Urothelium cell line (cell line): ENCODE measurements at places on chromosomes 1 and 21.

DNA sequence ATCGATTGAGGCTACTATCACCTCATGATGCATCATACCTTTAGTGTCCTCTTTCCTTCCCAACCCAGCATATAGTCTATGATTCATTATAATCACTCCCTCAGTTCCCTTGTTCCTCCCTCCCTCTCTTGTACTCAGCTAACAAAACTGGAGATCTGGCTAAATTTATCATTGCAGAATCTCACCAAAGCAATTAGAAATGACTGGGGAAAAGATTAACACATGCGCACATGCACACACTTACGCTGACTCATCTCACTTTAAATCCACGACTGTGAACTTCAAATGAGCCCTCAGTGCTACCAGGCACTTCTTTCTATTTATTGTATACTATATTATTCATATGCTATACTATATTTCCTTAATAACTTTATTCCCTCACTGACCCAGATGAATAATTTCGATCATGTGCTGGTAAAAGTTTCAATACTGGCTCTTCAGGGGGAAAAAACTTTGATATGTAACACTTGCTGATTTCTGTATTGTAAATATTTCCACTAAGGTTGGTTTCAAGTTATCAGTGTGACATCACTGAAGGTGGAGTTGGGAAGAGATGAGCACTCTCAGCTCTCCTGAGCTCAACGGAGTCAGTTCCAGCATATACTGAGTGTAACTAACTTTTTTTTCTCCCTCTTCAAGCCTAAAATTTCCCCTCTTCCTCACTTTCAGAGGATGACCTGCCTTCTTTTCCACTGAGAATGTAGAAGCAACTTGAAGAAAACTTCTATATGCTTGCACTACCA is 613.7 kb upstream of the B3GALT2 start:
- DNase-seq = no peak

GRCh38 chr1:16122916-16123315 is 33.0 kb downstream of the EPHA2 start:
- DNase-seq = no peak

GRCh38 chr1:7810395-7810794 is 26.3 kb downstream of the PER3 start:
- peak; percentile 36 for DNase-seq

DNA sequence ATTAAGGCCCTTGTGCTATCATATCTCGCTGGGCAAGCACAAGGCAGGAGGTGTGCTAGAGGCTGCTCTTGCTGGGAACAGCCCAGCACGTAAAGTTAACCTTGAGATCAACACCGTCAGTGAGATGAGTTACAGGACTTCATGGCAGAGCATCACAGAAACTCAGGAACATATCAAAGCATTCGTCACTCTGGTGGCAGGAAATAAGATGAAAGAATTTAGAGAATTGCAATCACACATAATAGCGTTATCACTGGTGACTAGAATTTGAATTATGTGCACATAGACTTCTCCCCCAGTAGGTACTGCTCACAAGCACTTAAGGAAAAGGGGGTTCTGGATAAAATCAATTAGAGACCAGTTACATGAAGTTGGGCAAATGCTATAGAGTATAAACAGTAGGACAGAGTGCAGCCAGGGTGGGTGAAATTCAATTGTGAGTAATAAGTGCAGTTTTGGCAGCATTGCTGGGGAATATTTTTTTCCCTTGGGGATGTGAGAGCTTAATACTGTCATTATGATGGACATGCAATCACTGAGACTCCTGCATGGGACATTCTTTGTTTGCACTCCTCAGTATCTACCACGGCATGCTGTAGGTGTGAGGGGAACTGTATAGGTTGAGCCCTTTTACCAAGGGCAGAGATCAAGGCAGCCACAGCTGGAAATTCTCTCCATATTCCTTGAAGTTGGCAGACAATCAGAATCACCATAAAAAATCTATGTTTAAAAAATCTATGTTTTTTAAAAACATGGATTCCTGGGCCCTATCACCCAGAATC is 44.2 kb upstream of the ARHGAP29 start:
- DNase-seq = no peak

- DNase-seq = no peak
Observed at GRCh38 chr1:56617141-56617540, 28.0 kb upstream of the PRKAA2 start.

GRCh38 chr1:3631320-3632260 is 6.8 kb downstream of the TPRG1L start:
- no peak for DNase-seq

GRCh38 chr1:23114424-23115079 is 54.1 kb downstream of the LUZP1 start:
- no peak for DNase-seq

GRCh38 chr1:154886281-154887015 is 16.4 kb upstream of the KCNN3 start:
- no peak for DNase-seq

DNA sequence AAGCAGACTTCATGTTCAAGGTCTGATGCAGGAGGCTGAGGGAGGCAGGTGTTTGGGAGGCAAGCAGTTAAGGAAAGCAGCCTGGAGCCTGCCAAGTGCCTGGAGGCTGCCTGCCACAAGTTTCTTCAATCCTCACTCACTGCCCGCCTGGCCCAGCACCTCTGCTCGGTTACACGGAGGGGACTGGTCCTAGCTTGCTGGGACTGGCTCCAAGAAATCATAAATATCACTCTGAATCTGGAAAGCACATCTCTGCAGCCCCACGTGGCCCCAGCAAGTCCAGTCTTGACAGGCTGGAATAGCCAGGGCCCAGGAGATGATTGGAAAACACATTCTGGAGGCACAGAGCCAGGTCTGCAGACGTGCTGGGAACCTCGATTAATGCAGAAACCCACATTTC is 83.9 kb downstream of the BCAR3 start:
- no peak for DNase-seq

DNA sequence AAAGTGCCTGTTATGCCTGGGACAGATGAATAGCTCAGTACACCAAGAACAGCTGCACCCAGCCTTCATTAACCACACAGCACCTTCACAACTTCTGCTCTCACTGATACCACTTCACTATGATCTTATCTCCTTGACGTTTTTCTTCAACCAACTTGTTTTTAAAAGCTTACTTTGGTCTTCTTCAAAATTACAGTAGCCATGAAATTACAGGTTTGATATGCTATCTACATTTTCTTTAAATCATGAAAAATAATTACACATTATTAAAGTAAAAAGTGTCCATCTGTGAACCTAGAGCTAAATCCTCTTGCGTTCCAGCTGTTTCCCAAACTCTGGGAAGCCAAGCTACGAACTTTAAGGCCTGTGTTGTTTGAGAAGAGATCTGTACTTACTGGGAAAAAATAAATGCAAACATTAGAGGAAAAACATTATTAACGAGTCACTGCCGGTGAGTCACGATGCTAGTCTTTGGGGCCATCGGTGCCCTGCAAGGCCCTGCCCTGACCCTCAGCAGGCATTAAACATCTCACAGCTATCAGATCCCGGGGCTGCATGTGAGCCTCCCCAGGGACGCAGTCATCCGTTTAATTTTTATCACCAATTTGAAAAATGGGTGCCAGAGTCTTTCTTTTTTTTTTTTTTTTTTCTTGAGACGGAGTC is 56.3 kb upstream of the GPR153 start:
- no peak for DNase-seq

- DNase-seq = no peak
Observed at GRCh38 chr1:169468982-169469381, 16.8 kb downstream of the SLC19A2 start.

- peak; percentile 37 for DNase-seq
Observed at GRCh38 chr1:226403201-226404034, 4.5 kb downstream of the PARP1 start.

- DNase-seq = no peak
Observed at GRCh38 chr1:9207715-9208114, 26.9 kb upstream of the H6PD start.

- no peak for DNase-seq
Observed at GRCh38 chr1:185804608-185805007, 70.4 kb downstream of the HMCN1 start.

GRCh38 chr1:205933671-205934618 is 9.3 kb downstream of the SLC26A9 start:
- DNase-seq = peak; percentile 80

DNA sequence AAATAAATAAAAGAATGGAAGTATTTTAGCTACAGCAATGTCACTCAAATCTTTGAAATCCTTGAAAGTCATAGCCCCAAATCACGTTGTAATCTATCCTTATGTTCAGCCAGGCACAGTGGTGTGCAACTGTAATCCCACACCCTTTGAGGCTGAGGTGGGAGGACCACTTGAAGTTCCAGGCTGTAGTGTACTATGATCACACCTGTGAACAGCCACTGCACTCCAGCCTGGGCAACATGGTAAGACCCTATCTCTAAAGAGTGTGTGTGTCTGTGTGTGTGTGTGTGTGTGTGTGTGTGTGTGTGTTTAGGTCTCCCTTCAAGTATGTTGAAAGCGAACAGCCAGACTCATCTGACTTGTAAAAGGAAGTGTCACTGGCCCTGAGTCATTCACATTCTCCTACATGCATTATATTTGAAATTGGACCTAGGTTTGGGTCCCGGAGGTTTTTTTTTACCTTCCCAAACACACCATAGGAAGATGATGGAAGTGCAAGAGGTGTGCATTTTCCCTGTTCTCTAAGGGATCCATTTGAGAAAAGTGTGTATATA is 50.1 kb downstream of the ZNF281 start:
- no peak for DNase-seq

GRCh38 chr1:167555971-167556714 is 2.6 kb upstream of the CREG1 start:
- peak; percentile 64 for DNase-seq

DNA sequence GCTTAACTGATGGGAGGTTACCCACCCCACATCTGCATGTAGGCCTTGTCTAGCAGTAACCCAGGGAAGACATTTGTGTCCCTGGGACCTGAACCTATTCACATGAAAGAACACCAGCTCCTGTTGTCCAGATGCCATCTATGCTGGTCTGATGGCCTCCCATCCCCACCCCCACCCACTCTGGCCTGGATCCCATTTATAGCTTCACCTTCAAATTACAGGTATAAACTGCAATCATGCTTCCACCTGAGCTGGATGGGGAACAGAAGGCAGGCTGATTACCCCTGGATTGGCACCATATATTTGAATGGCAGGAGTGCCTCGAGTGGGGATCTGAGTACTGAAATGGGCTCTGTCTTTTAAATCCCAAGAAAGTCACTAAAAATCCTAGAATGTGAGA is 312.7 kb upstream of the USP24 start:
- no peak for DNase-seq

DNA sequence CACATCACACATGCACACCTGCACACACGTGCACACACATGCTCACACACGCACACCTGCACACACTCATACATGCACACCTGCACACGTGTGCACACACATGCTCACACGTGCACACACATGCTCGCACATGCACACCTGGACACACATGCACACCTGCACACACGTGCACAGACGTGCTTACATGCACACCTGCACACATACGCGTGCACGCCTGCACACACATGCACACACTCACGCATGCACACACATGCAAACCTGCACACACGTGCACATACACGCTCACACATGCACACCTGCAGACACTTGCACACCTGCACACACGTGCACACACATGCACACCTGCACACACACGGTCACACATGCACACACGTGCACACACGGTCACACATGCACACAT is 32.6 kb downstream of the CFAP74 start:
- DNase-seq = no peak

GRCh38 chr1:50779801-50780200 is 180.3 kb downstream of the FAF1 start:
- DNase-seq = no peak

GRCh38 chr1:43315481-43315880 is 14.7 kb downstream of the TIE1 start:
- DNase-seq = no peak

DNA sequence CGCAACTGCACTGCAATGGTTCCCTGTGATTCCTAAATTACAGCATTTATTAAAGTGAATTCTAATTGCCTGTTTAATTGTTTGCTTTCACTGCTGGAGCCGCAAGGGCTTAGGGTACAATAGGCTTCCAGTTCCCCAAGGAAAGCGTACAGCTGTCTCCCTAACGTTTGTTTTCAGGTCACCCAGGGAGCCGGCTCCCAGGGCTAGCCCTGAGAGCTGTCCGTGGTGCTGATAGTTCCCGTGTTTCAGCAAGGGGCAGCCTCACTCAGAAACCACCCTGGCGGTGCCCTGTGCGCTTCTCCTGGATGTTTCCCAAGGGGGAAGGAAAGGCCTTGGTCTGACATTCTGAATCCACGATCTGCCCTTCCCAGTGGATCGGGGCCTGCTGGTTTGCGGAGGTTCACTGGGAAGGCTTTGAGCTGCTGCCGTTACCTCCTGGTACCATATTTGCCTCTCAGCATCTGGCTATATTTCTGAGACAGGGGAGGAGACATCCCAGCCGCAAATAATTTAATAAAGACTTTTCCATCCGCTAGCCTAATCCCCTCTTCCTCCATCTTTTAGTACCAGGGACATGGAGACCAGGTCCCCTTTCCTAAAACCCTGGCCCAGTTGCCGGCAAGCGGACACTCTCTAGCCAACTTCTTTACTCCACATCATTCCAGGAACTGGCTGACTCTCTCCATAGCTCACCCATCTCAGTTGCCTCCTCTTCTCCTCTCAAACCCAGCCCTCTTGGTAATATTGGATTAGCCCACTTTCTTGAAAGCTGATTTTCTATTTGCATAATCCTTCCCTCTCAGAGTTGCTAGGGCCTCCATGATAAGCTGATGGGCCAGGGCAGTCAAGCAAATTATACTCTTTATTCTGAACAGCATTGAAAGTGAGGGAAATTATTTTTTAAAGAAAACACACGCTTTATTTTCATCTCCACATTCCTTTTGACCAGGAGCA is 149.0 kb downstream of the IGSF21 start:
- peak; percentile 77 for DNase-seq

GRCh38 chr1:2158272-2158671 is 36.3 kb downstream of the FAAP20 start:
- no peak for DNase-seq

- no peak for DNase-seq
Observed at GRCh38 chr1:66282343-66282852, 251.6 kb upstream of the SGIP1 start.

GRCh38 chr1:71861022-71861421 is 421.3 kb downstream of the NEGR1 start:
- peak; percentile 9 for DNase-seq

DNA sequence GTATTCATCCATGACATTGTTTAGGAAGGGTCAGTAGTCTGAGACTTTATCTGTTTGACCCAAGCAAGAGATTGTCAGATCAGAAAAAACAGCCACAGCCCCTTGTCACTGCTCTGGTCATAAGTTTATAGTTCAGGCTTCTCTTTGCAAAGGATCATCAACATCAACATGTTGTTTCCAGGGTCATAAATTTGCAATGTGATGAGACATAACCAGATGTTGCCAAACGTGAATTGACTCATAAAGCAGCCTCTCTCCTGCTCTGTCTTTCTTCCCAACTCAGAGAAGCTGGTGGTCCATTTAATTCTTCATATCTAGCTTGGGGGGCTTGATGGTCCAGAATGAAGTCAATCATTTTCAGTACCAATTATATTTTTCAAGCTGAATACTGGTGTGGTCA is 507.2 kb upstream of the PBX1 start:
- DNase-seq = no peak
